ENCODE measurements at places on chromosomes 7 and 10.

DNA sequence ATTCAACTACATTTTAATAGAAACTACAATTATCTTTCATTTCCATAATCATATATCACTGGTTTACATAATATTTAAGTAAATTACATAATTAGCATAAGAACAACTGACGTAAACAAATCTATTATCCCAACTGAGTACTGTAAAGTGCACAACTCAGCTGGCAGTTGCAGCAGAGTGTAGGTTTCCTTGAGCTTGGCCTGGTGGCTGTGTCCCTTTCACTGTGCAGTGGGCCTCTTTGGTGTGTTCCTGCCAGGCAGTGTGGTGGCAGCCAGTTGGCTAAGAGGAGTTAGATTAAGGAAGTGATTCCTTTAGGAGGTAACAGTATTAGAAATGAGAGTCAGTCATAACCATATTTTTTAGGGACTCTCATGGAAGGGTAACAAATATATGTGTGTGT lies 7.0 kb downstream of the NRG3 start:
- DNase-seq = no peak

- no peak for DNase-seq
Measured at GRCh38 chr10:70885931-70886903, 2.1 kb downstream of the PCBD1 start.

GRCh38 chr10:30387646-30388243 lies 38.7 kb upstream of the MTPAP start:
- peak; percentile 62 for DNase-seq

- no peak for DNase-seq
Measured at GRCh38 chr7:49822856-49823255, 49.4 kb downstream of the VWC2 start.

GRCh38 chr7:25659841-25660240 lies 431.6 kb upstream of the NPVF start:
- no peak for DNase-seq

DNA sequence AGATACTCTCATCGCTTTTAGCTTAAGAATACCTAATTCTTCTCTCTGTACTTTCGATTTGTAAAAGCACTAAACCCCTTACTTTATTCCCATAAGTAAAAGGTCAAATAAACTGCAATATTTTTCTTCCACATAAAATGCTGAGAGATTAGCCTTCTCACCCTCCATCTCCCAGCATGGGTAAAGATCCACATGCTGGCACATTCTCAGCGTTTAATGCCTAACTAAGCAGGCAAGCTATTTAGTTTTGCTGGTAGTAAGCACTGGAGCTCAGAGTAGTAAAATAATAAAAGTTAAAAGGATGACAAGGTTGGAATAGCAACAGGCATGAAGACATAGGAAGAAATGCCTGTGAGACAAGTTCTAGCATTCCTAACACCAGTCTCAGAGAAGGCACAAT lies 65.9 kb upstream of the NEBL start:
- no peak for DNase-seq

- no peak for DNase-seq
Measured at GRCh38 chr7:24714676-24715010, 42.6 kb downstream of the GSDME start.

GRCh38 chr7:20151708-20152456 lies 65.3 kb downstream of the MACC1 start:
- DNase-seq = no peak

- peak; percentile 68 for DNase-seq
Measured at GRCh38 chr10:70589762-70590654, 12.5 kb downstream of the PRF1 start.

DNA sequence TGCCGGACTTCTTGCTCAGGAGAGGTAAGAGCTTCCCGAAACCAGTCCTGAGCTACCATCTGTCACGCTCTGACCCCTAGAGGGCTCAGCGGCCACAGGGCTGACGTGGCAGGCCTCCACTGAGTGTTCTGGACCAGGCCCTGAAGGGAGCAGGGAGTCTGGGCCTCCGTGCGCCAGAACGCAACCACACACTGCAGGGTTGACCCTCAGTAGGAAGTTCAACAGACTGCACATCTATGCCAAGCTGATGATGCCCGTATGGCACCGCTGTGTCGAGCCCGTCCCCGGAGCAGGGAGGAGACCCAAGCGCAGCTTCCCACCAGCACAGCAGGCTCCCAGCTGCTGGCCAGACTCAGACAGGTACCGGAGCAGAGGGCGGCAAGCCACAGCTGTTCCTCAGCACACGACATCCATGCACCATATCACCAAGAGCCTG lies 39.2 kb downstream of the CAMK2B start:
- no peak for DNase-seq

DNA sequence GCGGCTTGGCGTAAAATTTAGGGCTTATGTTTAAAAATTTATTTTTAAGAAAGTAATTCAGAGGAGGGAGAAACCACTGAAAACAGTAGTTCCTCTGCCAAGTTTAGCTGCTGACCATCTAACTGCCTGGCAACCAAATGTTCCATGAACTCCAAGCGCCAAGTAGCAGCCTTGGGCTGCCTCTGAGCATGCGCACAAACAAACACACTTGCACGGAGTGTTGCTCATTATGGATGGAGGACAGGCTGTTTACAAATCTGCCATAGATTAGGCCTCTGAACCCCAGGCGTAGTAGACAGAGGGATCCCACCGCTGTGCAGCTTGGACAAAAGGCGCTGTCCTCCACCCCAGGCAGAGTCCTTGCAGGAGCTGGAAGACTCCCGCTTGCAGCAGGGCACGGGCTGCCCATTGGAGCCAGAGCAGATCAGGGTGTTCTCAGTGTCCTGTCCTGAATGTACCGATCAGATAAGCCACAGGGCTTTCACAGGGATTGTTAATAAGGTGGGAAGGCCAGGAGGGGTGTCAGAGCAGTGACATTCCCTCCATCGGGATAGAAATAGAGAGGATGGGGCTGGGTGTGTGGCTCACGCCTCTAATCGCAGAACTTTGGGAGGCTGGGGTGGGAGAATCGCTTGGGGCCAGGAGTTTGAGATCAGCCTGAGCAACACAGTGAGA lies 47.7 kb upstream of the LYZL1 start:
- no peak for DNase-seq

DNA sequence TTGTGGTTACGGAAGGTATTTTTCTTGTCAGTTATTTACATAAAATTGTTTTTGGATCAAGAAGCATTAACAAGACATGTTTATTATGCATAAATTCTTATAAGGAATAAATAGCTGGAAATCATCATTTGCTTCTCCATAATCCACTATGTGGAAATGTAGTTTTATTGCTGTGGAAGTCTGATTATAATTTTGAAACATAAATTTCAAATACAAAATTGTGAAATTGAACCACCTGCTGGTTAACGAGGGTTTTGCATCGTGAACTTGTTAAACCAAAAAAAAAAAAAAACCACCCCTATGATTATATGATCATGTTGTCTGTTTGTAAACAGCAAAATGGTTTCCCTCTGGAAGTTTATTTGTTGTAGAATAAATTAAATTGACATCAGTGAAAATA lies 25.9 kb downstream of the ABRAXAS2 start:
- peak; percentile 13 for DNase-seq

GRCh38 chr10:58362027-58362789 lies 23.0 kb upstream of the TFAM start:
- DNase-seq = peak; percentile 48

GRCh38 chr7:82697897-82698296 lies 254.3 kb upstream of the CACNA2D1 start:
- DNase-seq = peak; percentile 76

- no peak for DNase-seq
Measured at GRCh38 chr10:20713420-20713819, 183.7 kb downstream of the NEBL start.

DNA sequence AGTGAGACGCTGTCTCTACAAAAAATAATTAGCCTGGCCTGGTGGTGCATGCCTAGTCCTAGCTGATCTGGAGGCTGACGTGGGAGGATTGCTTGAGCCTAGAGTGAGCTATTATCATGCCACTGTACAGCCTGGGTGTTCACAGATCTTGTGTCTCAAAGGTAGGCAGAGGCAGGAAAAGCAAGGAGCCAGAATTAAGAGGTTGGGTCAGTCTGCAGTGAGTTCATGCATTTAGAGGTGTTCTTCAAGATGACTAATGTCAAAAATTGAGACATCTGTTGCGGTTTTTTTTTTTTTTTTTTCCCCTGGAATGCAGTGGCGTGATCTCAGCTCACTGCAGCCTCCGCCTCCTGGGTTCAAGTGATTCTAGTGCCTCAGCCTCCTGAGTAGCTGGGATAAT lies 5.4 kb downstream of the PPIA start:
- DNase-seq = peak; percentile 86

Data from HCEC 1CT (cell line).